ENCODE measurements at places on chromosomes 2 and 18.
A peak's percentile ranks its signal among the peaks of the same experiment; 100 is the strongest.

DNA sequence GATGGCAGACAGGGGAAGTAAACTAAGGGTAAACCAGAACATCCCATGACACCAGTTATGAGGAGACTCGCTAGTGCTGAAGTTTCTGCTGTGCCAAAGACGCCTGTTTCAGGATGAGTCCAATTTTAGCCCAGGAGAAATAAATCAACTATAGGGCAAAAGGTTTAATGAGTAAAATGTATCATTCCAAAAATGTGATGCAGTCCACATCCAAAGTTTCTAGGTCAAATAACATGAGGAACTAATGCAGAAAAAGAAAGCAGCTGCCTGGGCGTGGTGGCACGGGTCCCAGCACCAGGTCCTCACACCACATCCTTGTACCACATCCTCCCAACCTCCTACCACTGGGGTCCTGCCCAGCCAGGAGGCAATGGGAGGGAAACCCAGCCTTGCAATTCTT lies 126.9 kb upstream of the CTAGE1 start:
- DNase-seq = no peak

DNA sequence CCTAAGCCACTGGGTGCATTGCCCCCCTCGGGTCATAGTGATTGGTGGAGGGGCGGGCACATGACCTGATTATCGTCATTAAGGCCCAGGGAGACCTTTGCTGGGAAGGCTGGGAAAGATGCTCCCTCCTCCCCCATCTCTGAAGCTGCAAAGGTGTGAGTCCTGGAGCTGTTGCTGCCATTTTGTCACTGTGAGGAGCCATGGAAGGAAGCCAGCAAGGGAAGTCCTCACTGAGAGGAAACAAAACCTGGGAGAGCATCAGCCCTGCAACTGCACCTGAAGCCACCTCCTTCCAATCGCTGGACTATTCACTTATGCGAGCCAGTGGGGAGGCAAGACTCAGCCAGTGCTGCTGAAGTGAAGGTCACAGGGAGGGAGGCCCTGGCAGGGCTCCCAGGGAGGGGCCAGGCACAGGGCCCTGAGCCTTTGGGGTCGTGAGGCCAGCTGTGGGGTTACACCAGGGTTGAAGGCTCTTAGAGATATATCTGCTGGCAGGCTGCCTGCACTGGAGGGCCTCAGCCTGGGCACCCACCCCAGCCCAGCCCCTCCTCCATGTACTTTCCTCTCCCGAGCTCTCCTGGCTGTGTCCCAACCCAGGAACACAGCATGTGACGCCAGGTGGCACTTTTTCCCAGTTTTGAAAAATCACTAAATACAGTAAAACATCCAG lies 10.7 kb upstream of the FAHD2A start:
- DNase-seq = no peak

- no peak for DNase-seq
Observed at GRCh38 chr18:52391810-52392559, 52.0 kb downstream of the DCC start.

GRCh38 chr18:31990823-31991222 lies 27.8 kb upstream of the RNF125 start:
- no peak for DNase-seq

DNA sequence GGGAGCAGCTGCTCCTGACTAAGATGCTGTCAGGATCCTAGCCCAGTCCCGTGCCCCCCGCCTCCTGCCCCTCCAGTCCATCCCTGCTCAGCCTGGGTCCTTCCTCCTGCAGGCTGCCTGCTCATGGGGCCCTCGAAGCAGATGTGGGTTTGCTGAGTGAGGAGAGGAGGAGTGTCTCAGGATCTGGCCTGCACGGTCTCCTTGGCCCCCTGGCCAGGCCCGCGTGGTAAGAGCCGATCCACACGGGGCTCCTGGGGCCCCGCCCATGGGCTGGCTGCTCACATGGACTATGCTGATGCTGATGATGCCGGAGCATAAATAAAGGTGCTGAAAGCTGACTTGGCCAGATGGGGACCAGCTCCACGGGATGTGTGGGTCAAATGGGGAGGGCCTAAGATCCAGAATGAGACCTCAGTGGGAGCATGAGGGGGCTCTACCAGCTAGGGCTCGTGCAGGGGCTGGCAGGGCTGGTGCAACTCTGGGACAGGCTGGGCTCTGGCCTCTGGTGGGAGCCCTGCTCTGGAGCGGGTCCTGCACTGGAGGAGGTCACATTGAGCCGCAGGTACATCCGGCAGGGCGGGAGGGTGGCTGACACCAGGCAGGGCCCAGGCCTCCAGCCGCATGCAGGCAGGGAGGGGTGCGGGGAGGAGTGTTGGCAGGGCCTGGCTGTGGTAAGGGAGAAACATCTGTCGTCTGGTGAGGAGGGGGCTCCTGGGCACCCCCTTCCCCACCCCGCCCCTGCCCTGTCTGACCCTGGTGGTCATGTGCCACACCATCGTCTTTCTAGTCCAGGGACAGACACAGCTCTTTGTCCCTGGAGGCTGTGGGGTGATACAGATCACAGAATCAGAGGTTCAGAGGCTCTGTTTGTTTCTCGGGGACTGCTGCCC lies 275.3 kb upstream of the HDAC4 start:
- no peak for DNase-seq

DNA sequence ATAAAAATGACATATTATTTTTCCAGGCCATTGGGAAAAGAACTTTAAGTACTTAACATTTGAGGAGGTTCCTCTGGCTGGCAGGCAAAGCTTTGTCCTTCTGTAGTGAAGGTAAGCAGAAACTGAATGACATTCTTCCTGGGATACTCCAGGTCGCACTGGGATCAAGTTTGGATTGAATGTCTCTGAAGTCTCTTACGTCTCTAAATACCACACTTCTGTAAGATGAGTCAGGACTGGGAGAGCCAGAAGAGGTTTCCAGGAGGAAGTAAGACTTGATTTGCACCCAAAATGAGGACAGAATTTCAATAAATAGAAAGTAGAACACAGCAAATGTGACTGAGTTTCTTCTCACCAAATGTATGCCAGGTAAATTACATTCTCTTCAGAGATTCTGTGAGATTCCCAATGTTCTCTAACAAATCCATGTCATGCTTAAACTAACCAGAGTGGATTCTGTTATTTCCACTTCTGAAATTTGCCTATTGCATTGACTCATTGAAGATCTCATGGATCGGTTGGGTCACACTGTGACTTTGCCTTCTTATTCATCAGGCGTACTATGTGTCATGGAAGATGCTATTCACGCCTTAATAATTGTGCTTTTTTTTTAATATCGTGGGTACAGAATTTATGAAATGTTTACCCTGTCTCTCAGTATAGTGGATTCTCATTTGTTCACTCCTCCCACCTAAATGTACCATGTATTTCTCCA lies 25.5 kb upstream of the VIT start:
- no peak for DNase-seq

GRCh38 chr18:36355511-36355910 lies 58.0 kb downstream of the FHOD3 start:
- no peak for DNase-seq

- no peak for DNase-seq
Observed at GRCh38 chr18:3966246-3966641, 488.9 kb downstream of the DLGAP1 start.

DNA sequence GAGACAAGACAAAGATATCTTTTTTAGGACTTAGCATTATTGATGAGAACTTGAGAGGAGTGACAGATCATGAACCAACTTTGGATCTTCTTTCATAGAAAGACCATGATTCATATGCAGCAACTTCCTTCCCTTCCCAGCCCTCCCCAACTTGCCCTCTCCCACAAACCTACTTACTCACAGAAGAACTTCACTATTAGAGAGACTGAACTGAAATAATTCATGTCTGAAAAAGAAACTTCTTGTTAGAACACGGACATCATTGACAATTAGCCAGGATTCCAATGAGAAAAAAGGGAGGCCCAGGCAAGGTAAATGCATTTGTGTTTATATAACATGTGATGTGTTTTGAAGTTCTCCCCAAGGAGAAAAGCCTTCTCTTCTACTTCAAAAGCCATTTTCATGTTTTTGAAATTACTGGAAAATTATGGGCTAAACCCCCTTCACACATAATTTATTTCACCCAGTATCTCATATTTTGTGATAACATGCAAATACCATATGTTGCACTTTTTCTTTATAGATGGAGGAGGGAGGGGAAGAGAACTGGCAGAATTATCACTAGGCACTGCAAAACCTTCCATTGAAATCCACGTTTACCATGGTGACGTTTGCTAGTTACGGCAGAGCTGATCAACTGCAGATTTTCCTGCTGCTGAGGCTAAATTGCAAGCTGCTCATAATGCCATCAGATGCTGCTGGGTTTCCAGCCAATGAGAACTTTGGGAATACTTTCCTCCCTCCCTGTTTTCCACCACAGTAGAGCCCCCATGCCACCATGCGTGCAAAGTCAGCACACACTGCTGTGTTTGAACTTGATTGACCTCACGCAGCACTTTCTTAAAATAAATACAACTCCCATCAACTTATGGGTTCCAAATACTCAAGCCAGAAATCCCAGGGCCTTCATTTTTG lies 294.7 kb downstream of the MEIS1 start:
- DNase-seq = no peak

GRCh38 chr2:124316881-124317605 lies 292.0 kb downstream of the CNTNAP5 start:
- DNase-seq = no peak

DNA sequence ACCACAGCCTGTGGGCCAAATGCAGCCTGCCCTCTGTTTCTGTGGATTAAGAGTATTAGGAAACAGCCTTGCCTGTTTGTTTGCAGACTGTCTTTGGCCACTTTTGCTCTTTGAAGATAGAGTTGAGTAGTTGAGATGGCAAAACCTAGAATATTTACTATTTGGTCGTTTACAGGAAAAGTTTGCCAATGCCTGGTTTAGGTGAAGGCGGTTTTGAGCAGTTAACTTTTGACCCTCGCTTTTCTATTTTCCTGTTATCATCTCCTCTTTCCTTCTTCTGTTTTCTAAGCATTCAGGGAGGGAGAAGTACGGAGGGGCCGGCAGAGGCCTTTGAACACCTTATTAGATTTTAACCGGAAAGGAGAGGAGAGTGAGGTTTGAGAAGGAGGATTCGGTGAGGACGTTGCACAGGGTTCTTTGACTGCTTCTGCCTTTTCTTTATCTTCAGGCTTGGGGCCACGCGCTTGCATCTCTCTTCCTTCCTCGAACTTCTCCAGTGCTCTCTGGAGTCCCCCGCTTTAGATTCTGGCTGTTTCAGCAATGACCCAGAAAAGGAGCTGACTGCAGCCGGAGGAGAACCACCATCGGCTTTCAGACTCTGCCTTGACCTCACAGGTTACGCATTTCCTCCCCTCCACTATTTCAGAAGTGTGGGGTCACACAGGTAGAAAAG lies 39.2 kb downstream of the IL1R2 start:
- no peak for DNase-seq

DNA sequence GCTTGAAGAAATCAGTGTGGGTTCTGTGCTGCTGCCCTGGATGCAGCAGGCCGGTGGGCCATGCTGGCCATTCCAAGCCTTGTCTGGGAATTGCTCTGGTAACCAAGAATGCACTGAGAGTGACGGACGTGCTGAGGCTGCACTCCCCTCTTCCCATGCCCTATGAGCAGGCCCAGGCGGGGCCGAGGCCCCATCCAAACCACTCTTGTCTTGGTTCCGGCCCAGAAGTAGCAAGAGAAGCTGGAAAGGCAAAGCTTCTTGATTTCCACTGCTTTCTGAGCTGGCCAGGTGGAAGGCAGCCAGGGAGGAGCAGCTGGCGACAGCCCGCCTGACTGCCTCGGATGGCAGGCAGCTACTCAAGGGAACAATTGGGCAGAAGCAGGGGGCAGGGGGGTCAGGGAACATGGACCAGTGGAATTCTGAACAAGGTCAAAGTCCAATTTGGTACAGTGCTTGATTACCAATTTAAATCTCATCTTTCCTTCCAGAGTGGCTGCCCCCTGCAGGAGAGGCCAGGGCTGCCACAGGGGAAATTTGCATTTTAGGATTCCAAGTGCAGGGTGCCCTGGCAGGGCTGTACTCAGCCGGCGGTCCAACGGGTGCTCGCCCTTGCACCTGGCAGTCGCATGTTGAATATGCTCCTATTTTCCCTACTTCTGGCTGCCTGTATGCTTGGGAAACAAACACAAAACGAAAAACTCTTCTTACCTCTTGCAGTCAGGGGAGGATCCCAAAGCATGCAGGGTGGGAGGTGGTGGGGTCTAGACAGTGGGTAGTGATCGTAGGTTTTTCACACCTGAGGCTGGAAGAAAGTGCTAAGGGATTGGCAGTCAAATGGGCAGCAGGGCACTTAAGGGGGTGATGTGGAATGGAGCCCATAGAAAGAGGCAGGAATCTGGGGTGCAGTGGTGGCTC lies 67.3 kb downstream of the LIPG start:
- peak; percentile 25 for DNase-seq

GRCh38 chr18:79523206-79523735 lies 127.5 kb downstream of the NFATC1 start:
- DNase-seq = no peak

GRCh38 chr2:42239289-42239661 lies 70.1 kb downstream of the EML4 start:
- no peak for DNase-seq

- no peak for DNase-seq
Observed at GRCh38 chr2:30714811-30715709, 92.2 kb downstream of the CAPN13 start.

GRCh38 chr2:43027097-43027873 lies 199.1 kb downstream of the ZFP36L2 start:
- no peak for DNase-seq

- no peak for DNase-seq
Observed at GRCh38 chr2:19532547-19533196, 174.2 kb upstream of the OSR1 start.

DNA sequence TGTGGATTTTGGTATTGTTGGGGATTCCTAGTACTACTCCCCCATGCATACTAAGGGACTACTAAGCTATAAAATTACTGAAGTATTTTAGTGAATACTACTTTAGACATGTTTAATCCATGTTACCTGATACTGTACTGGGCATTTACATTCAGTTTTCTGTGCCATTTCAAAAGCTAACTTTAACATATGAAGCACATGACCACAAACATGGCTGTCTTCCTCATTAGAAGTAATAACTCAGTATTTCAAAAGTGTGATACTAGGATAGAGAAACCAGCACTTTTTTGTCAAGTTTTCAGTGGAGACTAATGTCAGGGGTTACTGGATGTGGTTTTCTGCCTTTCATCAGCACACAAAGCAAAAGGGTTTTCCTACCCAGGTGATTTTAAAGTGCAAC lies 27.9 kb downstream of the WDR33 start:
- DNase-seq = no peak

Data from hippocampal formation (tissue), 2 donors.